Activated CD4-positive, CD25-positive, alpha-beta regulatory T cell (primary cell): ENCODE measurements at places on chromosomes 13 and 19.

GRCh38 chr13:28754698-28755545 lies 36.2 kb upstream of the SLC46A3 start:
- DNase-seq: no peak

DNA sequence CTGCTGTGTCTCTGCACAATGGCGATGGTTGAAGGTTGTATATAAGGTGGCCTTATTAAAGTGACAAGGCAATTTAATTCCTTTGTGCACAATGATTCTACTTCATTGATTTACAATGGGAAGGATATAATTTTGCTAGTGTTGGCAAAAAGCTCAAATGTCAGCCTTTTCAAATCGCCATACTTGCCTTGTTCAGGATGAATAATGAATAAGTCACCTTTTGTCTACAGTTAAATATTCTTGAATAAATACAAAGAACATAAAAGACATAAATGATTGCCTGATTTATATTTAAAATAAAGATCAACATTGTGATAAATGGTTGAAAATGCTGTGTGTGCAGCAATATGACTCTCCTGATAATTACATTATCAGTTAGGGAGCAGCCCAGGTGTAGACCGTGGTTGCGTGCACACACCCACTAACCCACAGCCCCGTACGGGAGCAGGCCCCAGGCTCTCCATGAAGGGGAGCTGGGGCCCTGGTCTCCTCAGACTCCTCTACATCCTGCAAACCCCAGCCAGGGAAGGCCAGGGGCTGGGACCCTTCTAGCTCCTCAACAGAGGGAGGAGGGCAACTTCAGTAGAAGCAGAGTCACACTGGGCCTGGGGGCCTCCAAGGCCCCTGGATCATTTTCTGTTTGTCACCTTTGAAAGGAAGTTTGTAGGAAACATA lies 64.9 kb downstream of the TEX29 start:
- DNase-seq: no peak

DNA sequence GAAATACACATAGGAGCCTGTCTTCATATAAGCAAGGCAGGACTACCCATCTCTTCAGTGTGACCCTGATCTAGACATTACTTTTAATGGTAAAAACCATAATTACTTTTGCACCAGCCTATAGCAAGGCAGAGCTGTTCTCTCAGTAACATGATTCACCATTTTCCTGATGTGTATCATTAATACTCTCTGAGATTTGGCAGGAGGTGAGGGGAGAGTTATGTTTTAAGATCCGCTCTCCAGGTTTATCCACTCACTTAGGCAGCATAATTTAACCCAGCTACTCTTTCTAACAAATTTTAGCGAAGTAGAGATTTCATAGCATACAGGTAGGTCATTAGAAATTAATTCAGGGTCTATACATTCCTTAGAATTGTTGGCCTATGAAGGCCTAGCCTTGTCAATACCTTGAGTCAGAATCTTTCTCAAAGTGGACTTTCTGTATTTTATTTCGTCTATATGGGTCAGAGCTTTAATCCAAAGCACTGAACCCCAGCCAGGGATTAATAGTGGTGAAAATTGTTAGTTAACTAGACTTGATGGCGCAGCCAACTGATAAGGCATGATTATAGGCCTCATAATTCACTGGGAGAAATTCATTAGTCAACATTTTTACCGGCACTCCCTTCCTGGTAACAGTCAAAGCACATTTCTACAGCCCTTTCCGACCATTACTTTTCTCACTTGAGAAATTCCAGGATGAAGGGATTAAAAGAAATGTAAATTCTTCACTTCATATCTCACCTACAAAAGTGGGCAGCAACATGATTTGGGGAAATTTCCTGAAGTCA lies 955.1 kb downstream of the DIAPH3 start:
- no peak for DNase-seq

DNA sequence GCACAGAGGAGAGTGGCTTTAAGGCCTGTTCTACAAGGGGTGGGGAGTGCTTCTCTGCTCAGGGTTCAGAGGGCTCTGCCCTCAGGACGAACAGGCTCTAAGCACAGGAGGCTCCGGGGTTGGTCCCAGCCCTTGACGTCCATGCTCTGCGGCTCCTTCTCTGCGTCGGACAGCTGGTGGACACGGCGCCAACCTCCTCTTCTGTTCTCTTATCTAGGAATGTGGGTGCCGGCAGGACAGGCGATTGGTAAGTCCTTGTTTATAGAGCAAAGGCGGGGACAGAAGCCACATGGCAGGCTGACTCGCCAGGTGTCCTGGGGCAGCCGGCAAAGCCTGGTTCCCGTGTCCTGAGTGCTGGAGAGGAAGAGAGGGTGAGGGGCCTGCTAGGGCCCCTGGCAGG lies 8.4 kb upstream of the RPS15 start:
- no peak for DNase-seq

- peak; percentile 62 for DNase-seq
Measured at GRCh38 chr19:37902668-37903067, 3.7 kb downstream of the WDR87 start.

DNA sequence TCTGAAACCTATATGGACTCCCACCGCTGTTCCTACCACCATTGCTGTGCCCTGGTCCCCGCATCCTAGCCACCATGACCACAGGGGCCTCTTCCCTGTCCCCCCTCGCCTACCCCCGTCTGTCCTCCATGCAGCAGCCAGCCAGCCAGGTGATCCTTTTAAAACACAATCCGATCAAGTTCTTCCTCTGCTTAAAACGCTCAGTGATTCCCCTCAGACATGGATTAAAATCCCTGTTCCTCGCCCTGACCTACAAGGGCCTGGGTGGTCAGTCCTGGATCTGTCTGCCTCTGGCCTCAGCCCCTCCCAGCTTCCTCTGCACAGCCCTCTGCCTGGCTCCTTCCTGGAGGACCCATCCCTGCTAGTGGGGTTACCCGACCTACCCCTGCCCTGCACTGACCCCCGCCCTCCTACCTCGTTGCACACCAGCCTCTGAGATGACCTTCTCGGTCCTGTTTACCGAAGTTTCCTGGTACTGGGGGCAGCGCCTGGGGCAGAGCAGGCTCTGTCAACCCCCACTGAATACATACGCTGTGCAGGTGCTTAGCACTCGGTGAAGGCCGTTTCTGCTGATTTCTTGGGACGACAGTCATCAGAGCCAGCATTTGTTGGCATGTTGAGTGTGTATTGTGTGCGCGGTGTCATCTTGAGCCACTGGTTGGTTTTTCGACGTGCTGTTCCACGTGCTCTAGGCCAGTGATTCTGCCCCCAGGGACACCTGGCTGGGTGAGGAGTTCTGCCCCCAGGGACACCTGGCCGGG lies 14.7 kb upstream of the LENG8 start:
- DNase-seq: no peak

- no peak for DNase-seq
Measured at GRCh38 chr19:40672038-40672437, 18.4 kb downstream of the NUMBL start.

DNA sequence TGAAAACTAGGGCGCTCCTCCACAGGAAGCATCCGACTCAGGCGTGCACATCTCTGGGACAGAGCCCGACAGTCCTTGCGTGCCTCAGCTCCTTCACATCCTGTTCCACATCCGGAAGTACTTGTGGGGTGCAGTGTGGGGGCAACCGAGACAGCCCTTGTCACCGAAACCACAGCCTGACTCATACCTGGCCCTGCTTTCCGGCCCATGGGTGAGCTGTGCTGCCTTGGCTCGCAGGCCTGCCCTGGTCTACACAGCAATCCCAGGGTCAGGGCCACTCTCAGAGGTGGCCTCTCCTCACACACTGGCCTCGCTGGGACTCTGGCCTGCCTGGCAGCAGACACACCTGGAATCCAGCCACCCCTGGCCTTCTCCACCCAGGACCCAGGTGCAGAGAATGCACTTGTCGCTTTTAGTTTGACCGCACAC lies 100.4 kb downstream of the STK24 start:
- peak; percentile 54 for DNase-seq

DNA sequence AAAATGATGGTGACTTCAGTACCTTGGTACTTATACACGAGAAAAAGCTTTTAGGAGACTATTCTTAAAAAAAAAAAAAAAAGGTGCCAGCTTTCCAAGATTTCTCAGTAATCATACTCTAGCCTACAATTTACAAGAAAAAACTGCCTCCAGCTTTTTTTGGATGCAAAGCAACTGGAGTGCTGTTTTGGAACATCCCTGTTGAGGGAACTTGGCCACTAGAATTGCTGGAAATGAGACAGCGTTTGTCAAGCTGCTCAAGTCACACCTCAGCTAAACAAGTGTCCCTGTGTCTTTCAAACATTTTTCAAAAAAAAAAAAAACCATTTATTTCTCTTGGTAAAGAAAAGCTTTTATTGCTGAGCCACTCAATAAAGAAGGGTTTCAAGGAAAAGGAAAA lies 413.1 kb upstream of the ARGLU1 start:
- DNase-seq: no peak

DNA sequence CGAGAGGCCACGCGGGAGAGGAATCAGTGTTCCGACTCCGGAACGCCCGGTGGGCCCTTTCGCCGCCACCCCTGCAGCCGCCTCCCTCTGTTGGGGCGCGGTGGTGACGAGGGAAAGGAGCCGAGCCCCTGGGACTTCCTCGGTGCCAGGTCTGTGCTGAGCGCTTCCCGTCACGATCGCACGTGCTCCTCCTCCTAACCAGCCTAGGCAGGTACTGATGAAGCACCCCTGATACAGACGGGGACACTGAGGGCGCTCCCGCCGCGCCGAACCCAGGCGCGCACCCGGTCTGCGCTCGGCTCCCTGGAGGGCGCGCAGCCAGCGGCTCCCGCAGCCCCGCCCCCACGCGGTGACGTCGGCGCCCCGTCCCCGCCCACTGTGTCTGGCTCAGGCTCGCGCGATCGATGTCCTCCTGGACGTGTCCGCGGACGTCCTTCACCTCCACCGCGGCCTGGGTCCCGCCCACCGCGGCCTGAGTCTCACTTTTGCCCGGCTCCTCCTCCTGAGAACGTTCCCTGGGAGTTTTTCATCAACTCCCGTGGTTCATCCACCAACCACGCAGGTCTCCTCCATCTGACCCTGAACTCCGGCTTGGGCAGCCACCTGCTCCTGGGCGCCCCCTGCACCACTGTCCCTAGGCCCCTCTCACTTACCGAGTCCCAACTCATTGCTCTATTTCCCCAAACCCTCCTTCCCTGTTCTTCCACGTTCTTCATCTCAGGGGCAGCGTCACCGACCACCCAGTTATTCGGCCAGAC lies 2.6 kb upstream of the KLK15 start:
- peak; percentile 54 for DNase-seq

DNA sequence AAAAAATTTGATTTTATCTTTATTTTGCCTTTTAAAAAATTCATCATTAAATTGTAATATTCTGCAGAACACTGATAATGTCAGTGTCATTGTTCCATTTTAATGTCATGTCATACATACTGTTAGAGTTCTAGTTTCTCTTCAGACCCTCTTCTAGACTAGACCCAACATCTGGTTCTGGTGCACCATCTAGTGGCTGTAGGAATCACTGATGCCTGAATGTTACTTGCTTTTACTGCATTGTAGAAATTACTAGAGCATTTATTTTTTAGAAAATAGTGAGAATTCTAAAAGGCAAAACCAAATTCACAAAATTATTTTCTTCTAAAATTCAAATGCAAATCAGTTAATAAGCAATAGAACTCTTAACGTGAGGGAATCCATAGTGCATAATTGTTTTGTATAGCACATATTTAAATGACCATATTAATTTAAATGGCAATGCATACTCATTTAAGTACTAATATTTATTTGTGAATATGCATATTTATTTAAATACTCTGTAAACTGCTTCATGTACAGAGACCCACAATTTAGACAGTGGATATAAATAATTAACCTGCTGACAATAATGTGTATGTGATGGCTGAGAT lies 425.7 kb downstream of the KLF12 start:
- DNase-seq: peak; percentile 34

- no peak for DNase-seq
Measured at GRCh38 chr19:29017788-29018187, 195.2 kb downstream of the UQCRFS1 start.

GRCh38 chr13:79992111-79992510 lies 348.8 kb downstream of the SPRY2 start:
- no peak for DNase-seq

- DNase-seq: no peak
Measured at GRCh38 chr13:107585469-107586180, 629.7 kb downstream of the LIG4 start.

GRCh38 chr13:46624353-46624752 lies 71.4 kb downstream of the LRCH1 start:
- no peak for DNase-seq

DNA sequence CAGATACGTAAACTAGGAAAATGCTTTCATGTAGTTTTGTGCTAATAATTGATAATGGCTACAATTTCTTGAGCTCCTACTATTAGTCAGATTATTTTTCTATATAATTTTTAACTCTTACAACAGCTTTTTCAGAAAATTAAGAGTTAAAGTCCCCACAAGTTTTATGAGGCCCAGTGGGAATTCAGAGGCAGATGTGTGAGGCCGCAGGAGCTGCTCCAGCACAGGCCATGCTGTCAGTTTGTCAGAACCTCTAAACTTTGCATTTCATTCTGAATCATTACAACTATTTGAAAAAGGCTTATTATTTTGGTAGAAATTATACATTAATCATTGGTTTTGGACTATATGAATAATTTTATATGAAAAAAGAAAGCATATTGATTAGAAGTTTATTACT lies 370.8 kb downstream of the MYO16 start:
- no peak for DNase-seq
